H4 (cell line): ENCODE measurements at places on chromosomes 4 and X. TPM values are rescaled to one million over a fixed set of nuclear protein-coding genes. Genes with fewer than 3 reads are reported as not detected.

Gene SLC26A1
- total RNA-seq, result 0.10 TPM in 1 of 2 replicates, not detected in the other

DNA sequence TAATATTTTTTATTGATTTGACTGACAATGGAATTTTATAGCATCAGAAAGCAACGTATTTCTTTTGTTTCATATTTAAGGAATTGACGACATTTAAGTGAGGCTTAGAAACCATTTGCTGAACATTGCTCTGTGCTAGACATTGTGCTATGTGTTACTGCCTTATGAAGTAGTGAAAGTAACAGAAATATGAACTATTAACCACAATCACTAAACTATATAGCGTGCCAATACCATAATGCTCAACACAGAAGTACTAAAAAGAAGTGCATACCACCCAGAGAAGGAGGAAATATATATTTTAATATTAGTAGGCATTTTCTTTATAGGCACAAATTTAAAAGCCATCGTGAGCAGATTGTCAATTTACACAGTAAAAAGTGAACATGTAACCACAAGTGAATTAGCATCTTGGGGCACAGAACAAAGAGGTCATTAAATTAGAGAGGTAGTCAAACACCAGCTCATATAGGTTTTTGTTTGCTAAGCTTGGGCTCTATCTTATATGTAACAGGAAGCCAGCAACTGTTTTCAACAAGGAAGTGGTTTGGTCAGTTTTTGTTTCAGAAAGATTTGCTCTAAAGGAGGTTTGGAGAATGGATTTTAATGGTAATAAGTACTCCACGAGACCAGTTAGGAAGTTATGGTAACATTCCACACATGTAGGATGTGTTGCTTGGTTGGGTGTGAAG lies 270.7 kb downstream of the GRXCR1 start:
- DNase-seq, result no peak

Gene ENPP6
- not detected in 2 replicates for total RNA-seq

Gene DKC1
- total RNA-seq, result 47.9 and 68.3 TPM in 2 replicates

DNA sequence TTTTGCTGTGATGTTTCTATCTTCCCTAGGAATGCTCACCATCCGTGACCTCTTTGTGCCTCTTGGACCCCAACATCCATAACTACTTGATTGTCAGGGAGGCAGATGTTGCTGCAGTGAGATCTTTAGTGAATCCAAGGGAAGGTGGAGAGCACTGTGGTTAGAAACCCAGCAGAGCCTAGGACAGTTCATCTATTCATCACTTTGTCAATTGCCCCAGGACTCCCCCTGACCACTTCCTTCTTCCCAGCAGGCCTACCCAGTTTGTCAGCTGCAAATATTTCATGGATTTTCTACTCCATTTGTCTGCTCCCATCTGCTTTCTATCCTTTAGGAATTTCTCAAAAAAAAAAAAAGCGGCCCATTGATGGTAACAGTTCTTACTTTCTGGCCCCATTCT lies 942.8 kb downstream of the PCDH7 start:
- no peak for DNase-seq

DNA sequence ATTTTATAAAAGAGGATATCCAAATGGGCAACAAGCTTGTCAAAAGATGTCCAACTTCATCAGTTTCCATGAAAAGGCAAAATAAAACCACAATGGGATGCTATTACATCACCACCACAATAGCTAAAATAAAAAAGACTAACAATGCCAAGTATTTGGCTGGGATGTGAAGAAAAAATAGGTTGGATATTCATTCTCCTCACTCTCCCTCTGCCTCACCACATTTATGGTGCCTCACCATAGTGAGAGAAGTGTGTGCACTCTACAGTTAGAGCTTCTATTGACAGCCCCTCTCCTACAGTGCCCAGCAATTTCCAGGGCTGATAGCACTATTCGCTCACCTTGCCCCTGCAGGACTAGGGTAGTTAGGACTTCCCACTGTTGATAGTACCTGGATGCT lies 25.5 kb downstream of the VEGFC start:
- DNase-seq, result no peak

Gene IBSP
- total RNA-seq, result not detected in 2 replicates

- no peak for DNase-seq
These were observed 139.9 kb downstream of the RNF150 start for GRCh38 chr4:140993370-140993769.

- peak; percentile 69 for DNase-seq
These were observed 2.9 kb upstream of the MND1 start for GRCh38 chr4:153341575-153342090.
